ENCODE measurements at places on chromosomes 12 and 14.

DNA sequence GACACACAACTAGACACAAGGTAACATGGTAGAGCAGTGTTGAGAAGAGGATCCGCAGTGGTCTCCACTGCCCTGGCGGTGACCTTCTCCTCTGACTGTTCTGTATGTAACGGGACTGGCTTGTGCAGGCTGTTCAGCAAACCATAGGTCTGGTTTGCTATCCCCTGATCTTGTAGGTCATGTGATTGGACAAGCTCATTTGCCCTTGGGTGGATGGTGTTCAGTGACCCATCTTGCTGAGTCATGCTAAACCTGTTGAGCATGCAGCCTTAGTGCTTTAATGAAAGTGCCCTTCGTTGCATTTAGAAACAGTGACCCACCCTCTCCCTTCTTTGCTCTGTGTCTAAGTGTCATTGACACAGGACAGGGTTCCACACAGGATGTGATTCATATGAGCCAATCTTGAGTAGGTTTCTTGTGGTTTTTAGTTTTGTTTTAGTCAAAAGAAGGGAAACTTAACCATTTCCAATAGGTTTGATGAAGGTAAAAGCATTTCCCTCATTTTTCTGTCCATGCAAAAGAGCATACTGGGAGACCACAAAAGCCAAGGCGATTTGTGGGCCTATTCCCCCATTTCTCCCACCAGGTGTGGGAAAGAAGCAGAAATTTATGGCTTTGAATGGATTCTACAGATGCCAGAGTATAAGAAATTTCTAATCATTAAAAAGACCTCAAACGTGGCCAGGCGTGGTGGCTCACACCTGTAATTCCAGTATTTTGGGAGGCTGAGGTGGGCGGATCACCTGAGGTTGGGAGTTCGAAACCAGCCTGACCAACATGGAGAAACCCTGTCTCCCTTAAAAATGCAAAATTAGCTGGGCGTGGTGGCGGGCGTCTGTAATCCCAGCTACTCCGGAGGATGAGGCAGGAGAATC, 32.6 kb upstream of the HIF1A start:
- DNase-seq = no peak

DNA sequence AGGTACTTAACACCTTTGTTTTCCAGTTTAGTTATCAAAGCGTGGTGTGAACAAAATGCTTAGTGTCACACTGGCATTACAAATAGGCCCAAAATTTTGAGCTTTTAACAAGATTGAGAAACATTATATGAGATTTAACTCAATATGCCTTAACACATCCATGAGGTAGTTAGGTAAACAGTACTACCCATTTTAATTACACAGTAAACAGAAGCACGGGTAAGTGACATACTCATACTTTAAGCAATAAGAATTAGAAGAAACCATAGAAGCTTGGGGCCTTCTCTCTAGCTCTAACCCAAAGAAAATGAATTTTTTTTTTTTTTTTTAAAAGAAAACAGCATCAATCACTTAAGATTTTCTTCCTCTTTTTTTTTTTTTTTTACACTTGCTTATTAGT, 15.5 kb upstream of the PHLDA1 start:
- DNase-seq = no peak

DNA sequence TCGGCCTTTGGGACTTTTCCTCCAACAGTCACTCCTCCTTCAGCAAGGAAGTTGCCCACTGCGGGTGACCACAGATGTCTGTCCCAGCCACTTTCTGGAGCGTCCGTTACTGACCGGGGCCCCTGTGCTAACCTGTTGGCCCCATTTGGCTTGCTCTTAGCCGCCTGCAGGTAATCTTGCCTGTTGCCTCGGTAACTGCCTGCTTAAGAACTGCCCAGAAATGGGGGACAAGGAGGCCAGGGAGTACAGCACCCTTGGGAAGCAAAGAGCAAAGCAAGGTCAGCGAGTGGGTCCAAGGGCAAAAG, 338.8 kb upstream of the SFSWAP start:
- no peak for DNase-seq

GRCh38 chr14:77717608-77718305, 9.9 kb downstream of the SLIRP start:
- no peak for DNase-seq

GRCh38 chr14:32896979-32897697, 41.5 kb upstream of the NPAS3 start:
- peak; percentile 59 for DNase-seq

GRCh38 chr12:1328391-1328790, 266.0 kb downstream of the FBXL14 start:
- no peak for DNase-seq

Measured in left renal pelvis (tissue), 4 donors.